ENCODE measurements at places on chromosomes 3 and 15.

- DNase-seq, result no peak
These were observed 19.0 kb upstream of the DLG1 start for GRCh38 chr3:197317250-197317963.

DNA sequence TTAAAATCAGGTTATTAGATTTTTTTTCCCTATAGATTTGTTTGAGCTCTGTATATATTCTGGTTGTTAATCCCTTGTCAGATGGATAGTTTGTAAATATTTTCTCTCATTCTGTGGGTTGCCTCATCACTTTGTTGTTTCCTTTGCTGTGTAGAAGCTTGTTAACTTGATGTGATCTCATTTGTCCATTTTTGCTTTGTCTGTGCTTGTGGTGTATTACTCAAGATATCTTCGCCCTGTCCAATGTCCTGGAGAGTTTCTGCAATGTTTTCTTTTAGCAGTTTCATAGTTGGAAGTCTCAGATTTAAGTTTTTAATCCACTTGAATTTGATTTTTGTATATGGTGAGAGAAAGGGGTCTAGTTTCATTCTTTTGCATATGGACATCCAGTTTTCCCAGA lies 699.1 kb downstream of the NAALADL2 start:
- DNase-seq, result no peak

DNA sequence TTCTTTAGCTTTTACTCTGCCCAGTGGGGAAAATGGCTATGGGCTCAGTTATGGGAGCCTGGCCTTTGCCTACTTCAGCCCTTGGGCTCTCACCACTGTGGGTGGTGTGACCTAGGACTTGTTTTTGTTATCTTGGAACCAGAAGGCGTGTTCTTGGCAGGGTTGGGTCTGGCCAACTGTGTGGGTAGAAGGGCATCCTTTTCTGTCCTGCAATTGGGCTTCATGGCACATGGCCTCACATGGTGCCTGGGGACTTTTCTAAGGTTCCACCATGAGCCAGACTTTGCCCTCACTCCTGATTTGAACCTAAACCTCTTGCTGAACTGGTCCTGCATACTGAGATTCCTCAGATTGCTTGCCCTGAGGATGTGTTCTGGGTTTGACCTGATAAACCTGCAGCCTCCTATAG lies 1.7 kb downstream of the GLYCTK start:
- no peak for DNase-seq

- no peak for DNase-seq
These were observed 38.3 kb downstream of the CCNB2 start for GRCh38 chr15:59143281-59143680.

DNA sequence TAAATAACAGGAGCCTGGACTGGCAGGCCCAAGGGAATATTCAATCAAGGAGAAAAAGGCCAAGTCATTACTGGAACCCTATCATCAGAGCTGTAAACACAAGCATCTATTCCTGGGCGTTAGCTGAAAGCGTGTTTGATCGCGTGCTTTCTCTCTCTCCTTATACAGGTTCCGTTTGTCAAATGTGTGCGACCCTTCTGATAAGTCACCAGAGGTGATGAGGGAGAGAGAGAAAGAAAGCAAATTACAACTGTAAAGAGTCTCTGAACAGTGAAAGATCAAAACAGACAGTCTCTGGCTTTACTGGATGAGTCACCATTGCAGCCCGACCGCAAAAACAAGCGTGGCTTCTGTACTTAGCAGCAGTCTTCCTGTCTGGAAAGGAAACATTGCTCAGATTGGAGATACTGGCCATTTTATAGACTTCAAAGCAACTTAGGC lies 39.5 kb upstream of the TPRG1 start:
- DNase-seq, result peak; percentile 80

GRCh38 chr3:8520816-8521403 lies 19.3 kb downstream of the LMCD1 start:
- DNase-seq, result no peak

DNA sequence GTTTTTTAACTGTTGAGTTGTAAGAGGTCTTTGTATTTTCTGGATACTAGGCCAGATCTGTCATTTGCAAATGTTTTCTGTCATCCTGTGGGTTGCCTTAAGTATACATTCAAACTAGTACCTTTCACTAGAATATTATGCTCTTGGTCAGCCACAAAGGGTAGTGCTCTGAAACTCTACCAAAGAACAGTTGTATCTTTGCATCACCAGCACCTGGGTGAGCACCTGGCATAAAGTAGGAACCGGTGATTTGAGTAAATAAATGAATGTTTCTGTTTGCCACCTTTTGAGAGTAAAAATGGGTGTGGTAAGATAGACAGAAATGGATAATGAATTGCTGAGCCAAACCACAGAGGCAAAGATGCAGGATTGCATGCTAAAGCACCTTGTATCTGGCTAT lies 98.7 kb downstream of the SLCO3A1 start:
- DNase-seq, result no peak

DNA sequence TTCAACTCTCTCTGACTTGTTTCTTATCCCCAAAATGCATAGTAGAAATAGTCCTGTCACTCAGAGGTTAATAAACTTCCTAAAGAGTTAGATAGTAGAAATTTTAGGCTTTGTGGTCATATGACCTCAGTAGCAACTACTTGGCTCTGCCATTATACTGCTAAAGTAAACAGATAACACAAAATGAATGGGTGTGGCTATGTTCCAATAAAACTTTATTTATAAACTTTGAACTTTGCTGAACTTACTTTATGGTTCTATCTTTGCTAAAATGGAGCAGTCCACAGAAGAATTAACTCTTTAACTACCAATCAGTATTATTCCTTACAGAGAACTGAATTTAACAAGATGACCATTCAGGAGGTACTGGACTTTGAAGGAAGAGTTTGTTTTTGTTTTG lies 393.6 kb upstream of the CDIN1 start:
- no peak for DNase-seq

DNA sequence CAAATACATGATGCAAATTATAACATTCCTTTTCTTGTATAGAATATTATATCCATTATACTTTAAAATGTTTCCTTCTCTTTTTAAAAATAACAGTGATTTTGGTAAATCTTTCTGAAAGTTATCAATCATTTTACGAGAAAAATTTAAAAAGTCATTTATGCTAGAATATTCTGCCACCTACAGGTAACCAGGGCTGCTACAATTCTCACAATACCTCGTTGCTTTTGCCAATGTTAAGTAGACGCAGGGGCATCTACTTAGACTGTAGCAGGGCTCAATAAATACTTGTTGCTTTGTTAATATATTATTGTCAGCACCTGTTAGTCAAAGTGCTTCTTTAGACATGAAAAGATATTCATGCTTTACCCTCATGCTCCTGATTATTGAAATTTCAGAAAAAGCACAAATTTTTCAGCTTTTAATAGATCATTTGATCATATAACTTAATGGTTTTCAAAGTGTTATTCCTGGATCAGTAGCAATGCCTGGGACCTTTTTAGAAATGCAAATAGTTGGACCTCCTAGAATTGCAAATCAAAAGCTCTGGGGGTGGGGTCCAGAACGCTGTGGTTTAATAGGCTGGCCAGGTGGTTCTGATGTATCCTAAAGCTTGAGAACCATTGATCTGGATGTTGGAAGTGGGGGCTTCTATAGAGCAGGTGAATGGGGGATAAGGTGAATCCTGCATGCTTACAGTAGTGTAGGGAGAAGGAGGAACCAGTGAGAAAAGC lies 223.6 kb upstream of the PDZRN3 start:
- no peak for DNase-seq

DNA sequence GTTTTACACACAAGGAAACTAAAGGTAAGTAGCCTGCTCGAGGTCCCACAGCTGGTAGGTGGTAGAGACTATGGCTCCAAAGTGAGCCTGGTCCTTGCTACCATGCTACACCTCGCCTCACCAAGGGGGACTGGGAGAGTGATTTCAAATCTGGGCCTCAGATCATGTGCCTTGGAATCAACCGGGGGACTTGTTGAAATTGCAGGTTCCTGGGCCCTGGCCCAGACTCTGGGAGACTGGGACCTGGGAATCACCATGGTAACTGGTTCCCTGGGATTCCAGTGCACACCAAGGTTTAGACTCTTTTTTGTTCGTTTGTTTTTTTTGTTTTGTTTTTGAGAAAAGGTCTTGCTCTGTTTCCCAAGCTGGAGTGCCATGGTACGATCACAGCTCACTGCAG lies 21.1 kb downstream of the DNASE1L3 start:
- no peak for DNase-seq

DNA sequence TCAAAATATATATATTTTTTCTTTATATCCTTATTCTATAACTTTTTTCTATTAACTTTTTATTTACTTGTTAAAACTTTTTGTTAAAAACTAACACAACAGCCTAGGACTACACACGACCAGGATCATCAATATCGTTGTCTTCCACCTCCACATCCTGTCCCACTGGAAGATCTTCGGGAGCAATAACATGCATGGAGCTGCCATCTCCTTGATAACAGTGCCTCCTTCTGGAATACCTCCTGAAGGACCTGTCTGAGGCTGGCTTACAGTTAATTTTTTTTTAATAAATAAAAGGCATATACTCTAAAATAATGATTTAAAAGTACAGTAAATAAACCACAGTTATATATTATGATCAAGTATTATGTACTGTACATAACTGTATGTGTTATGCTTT lies 58.9 kb downstream of the SFMBT1 start:
- DNase-seq, result no peak

DNA sequence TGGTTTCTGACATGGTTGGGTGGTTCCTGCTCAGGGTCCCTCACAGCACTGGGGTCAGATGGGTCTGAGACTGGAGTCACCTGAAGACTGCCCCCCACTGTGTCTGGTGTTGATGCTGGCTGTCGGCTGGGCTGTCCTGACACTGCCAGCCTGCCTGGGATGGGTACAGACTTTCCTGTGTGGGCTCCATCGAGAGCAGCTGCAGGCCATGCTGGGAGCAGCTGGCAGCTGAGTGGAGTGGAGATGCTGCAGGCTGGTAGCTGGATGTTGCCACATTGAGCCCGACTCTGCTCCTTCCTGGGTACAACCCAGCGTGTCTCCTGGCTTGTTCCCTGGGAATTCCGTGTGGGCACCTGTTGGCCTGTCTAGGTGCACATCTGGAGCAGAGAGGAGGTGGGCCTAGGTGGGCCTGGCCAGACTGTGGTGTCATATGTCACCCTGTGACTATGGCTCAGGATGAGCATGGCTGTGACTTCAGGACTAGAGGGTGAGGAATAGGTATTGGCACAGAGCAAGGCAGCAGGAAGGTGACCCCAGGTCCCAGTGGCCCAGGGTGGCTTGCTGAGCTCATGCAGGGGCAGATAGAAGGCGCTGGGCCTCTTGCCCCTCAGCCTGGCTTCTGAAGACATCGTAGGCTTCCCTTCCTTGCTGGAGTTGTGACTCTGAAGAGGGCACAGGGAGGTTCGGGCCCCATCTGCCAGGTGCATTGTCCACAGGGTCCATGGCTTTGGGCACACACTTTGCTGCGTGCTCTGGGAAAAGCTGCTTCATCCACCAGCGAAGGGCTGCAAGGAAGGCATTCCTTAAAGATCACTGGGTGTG lies 40.0 kb upstream of the PRR23E start:
- DNase-seq, result no peak

DNA sequence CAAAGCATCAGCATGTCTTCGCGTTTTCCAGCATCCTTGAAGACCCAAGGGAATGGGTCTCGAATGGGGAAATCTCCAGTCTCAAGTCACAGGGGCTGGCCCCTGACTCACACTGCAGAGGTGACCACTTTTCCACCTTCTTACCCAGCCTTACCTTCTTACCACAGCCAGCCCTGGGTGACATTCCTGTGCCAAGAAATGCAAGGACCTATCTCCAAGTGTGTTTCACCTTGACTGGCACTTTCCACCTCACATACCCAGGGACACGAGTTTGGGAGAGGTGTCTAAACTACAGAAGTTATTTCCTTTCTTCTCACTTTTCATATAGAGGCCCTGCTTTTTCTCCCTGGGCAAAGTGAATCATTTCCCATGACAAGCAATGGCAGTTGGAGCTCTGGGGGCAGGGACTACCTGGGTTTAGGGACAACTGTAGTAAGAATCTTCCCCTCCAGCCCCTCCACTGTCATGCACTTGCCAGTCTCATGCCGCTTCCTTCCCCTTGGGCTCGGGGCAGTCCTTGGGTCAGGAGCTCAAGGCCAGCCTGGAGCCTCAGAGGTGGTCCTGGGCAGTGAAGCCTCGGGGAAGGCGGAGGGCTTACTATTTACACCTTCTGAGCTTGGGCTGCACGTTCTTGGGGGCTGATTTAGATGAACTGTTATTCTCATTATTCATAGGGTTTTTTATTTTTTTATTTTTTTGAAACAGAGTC lies 16.8 kb downstream of the PAQR5 start:
- DNase-seq, result no peak

DNA sequence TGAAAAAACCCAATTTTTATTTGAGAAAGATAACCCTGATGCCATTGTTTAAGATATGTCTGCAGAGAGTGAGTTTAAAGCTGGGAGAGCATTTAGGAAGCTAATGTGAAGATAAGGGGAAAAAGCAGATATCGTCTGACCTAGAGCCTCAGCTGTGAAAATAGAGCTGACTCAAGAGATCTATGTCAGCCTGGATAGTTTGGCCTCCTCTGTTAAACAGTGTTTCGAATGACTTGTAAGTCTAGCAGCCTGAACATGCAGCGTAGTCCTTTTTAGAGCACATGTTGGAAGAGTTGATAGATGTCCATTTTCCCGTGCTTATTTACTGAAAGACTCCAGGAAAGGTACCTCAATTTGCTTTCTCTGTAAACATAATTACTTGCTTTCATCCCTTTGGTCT lies 48.1 kb downstream of the ALCAM start:
- no peak for DNase-seq

DNA sequence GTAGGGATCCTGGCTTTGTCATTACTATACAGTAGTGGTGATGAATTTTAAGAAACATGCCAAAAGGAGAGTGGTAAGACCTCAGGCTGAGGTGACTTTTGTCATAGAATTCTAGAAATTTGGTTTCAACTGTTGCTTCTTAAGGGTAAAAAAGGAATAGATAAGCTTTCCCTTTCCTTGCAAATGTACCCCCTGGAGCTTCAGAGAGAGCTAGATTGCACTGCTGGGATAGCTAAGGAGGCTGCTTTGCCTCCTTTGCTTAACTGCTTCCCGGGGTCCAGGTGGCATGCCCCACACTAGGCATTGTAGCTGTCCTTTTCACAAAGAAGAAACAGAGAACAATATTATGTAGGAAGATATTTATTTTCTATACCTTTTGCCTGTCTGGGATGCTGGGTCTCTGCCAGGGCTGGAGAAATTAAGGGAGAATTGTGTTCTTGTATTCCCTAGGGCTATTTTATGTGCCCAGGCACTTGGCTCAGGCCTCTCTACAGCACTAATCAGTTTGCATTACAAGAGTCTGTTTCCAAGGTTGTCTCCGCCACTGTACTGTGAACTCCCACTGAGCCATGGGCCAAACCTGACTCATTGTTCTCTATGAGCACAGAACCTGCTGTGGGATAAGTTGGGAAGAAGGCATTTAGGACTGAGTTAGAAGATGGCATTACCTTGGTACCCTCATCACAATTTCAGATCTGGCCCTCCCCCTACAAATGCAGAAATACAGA lies 460.0 kb downstream of the PDCD6IP start:
- DNase-seq, result no peak

GRCh38 chr15:58212909-58213526 lies 74.8 kb downstream of the AQP9 start:
- no peak for DNase-seq

- DNase-seq, result no peak
These were observed 40.6 kb upstream of the TNFAIP8L3 start for GRCh38 chr15:51135276-51135675.

DNA sequence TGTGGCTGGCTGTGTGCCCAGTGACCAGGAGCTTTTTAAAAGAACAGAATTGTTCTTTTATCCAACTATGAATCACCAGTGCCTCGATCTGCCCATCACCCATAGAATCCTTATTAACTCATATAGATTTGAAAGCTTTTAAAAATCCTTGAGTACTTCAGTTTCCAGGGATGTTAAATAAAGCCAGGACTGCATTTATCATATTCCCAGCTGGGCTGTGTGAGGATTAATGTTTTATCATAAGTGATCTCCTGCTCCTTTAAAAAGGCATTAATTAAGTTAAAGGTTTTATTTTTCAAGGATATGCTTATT lies 234.0 kb downstream of the MYRIP start:
- no peak for DNase-seq

Data from CD4-positive, alpha-beta T cell treated with Interleukin-15 for 1 hour (primary cell).